Activated gamma-delta T cell (primary cell): ENCODE measurements at places on chromosomes 16 and 17.

DNA sequence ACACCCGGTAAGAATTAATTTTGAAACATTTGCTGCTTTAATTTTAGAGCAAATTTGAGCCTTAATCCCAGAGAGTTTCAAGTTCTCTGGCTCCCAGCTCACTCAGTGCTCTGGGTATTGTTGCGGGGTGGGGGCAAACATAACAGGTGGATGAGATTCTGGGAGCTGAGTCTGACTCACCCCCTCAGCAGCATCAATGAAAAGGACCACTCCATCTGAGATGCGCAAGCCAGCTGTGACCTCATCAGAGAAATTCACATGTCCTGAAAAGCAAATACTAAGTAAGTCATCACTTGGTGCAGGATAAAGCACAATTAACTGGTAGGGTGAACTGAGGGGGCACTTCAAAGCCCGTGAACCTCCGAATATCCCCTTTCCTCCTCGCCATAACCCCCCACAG, 19.9 kb downstream of the EFTUD2 start:
- DNase-seq = no peak

GRCh38 chr17:8555062-8555461, 75.5 kb downstream of the MYH10 start:
- no peak for DNase-seq

DNA sequence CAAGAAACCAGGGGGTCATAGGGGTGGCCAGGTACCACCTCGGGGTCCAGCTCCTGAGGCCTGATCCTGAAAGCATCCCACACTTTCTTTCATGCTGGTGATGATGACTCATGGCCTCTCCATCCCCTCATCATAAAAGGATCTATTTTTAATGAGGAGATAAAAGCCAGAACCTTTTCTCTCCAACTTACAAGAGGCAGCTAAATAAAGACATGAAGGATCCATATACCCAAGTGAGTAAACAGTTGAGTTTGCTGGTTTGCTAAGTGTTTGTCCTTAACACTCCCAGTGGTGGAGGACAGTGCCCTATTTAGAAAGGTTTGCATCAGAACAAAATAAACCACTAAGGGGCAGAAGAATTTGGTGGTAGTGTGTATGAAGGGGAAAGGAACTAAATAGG, 383.8 kb downstream of the GRIN2A start:
- no peak for DNase-seq

DNA sequence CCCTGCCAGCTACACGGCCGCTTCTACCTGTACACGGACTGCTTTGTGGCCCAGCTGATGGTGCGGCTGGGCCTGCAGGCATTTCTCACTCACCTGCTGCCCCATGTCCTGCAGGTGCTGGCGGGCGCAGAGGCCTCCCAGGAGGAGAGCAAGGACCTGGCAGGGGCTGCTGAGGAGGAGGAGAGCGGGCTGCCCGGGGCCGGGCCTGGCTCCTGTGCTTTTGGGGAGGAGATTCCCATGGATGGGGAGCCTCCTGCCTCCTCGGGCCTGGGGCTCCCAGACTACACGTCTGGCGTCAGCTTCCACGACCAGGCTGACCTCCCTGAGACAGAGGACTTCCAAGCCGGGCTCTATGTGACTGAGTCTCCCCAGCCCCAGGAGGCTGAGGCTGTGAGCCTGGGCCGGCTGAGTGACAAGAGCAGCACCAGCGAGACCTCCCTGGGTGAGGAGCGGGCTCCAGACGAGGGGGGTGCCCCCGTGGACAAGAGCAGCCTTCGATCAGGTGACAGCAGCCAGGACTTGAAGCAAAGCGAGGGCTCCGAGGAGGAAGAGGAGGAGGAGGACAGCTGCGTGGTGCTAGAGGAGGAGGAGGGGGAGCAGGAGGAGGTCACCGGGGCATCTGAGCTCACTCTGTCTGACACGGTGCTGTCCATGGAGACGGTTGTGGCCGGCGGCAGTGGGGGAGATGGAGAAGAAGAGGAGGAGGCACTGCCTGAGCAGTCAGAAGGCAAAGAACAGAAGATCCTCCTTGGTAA, 3.5 kb downstream of the WDR81 start:
- DNase-seq = no peak

GRCh38 chr17:66560691-66561090, 258.3 kb downstream of the PRKCA start:
- no peak for DNase-seq

- no peak for DNase-seq
Observed at GRCh38 chr16:86219655-86220445, 290.5 kb upstream of the FOXF1 start.

DNA sequence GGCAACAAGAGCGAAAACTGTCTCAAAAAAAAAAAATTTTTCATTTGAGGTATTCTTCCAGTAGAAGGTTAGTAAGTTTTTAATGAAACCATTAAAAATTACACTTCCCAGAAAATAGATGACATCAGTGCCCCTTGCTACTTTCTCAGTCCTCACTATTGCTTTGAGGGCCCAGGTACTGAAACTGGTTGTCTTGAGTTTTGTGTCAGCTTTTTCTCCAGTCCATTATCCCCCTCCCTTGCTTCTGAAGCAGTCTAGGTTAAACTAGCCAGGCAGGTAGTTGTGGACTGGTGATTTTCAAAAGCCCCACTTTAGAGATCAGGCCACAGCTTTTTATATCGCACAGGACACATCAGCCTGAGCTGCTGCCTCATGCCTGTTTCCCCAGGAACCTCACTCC, 10.9 kb downstream of the SMCR8 start:
- DNase-seq = no peak

DNA sequence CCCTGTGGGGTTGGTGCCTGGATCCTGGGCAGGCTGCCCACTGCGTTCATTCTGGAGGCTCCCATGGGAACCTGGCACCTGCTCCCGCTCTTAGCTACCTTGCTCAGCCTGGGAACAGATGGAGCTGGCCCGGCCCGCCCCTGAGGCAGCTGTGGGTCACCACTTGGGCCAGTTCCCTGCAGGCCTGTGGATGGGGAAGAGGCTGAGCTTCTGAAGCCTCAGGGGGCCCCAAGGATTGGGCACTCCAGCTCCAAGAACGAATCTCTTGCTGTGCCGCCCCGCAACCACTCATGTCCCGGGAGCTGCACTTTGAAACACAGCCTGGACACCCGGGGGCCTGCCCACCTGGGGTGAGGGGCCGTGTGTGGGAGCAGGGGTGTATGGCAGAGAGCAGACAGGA, 37.7 kb downstream of the BAHCC1 start:
- DNase-seq = no peak

- no peak for DNase-seq
Observed at GRCh38 chr17:1710807-1711553, 803 bp upstream of the TLCD2 start.

DNA sequence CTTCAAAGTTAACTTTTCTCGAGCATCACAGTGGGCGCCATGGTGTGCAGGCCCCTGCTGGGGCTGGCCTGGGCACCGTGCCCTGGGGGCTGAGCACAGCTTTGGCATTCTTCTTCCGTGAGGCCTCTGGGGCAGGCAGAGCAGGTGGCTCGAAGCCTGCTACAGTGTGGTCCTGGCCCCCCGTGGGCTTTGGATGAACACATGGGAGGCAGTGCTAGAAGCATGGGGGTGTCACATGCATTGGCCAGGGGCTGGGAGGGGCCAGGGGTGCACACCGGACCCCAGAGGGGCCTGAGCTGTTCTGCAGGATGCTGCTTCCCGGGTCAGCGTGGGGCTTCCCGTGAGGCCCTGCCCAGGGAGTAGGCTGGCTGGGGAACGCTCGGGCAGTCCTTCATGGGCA, 12.1 kb upstream of the C16orf74 start:
- no peak for DNase-seq
